ENCODE measurements at places on chromosomes 16 and 17.
A peak's percentile ranks its signal among the peaks of the same experiment; 100 is the strongest.

DNA sequence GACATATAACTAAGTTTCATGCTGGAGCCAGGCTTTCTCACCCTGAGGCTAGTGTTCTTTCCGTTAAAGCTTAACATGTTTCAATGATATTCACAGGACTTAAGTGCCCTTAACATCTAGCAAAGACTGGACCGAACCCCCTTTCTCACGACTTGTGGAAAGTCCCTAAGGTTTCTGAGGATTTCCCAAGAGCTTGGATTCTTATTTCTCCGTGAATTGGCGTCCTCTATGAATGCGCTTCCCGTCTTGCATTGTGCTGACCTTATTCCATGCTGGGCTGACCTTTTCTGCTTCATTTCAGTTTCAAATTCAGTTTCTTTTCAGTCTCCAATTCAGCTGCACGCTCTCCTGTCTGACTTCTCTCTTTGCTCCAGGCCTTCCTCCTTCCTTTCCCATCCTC is 206.4 kb downstream of the HS3ST3A1 start:
- DNase-seq, result no peak

DNA sequence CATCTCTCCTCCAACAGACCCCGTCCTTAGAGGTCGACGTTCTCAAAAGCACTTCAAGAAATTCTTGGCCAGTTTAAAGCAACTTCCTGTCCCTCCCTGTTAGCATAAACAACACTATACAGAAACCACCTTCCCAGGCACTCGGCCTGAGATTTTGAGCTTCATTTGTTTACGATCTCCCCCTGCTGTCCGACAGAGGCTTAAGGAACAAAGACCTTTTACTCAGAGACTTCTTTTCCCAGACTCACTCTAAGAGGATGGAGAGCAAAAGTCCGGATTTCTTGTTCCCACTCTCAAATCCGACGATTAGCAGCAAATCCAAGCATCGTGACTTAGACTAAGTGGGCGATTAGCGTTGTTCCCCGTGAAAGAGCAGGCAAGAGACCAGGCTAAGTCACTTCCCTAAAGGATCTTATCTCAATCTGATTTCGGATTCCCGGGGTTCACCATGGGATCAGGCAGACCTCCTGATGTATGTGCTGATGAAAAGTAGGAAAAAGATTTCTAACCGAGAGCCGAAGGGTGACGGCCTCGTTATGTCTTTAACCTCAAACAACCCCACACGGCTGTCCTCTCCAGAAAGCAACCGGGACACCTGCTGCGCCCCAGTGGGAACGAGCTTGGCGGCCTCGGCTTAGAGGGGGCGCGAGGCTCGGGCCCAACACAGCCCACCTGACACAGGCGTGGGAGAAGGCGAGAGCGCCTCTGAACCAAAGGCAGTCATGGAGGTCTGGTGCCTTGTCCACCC is 598 bp downstream of the INPP5K start:
- peak; percentile 89 for DNase-seq

- no peak for DNase-seq
Observed at GRCh38 chr17:32904891-32905290, 23.1 kb upstream of the TMEM98 start.

- no peak for DNase-seq
Observed at GRCh38 chr16:9330095-9330494, 238.7 kb downstream of the HAPSTR1 start.

DNA sequence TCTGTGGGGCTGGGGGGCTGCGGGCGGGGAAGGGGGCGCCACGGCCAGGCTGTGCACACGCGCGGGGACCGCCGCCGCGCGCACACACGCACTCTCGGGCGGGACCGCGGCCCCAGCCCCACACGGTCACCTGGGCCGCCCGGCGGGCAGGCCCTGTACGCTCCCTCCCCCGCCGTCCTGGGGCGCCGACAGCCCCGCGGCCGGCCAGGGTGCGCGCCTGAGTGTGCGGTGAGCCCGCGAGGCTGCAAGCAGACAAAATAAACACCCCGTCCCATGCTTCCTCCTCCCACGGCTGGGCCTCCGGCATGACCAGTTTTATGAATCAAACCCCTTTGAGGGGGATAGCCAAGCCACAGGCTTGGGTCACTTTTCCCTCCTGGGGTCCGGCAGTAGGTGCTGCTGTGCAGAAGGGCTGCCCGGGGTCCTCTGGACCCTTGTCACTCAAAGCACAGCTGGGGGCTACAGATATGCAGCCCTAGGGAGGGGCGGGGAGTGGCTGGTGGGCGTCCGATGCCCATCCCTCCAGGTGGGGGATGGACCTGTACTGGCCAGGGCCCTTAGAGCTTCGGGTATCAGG is 441 bp downstream of the VASN start:
- DNase-seq, result peak; percentile 53

GRCh38 chr17:55072898-55073297 is 104.3 kb downstream of the STXBP4 start:
- DNase-seq, result no peak

GRCh38 chr16:17177242-17177958 is 293.4 kb downstream of the XYLT1 start:
- peak; percentile 35 for DNase-seq

- peak; percentile 87 for DNase-seq
Observed at GRCh38 chr17:38674749-38675615, at the start of gene EPOP. TSS of gene EPOP (minus strand) at chr17:38674957. CDS start at chr17:38674495, 462 bp downstream.

DNA sequence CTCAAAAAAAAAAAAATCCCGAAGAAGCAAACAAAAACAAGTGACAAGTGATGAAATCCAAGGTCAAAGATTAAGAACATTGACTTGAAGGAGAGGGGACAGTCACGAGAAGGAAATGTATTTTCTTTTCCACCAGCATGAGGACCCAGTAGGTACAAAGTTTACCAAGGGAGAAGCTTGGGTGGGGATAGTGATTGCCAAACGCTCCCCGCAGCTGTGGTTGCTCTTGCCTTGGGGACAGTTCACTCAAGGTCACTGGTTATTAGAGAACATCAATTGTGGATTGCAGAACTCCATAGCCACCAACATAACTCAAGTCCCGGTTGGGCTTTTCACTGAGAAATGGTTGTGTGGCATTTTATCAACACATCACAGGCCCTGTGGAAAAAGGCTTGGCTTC is 27.0 kb downstream of the RSL1D1 start:
- peak; percentile 63 for DNase-seq

- DNase-seq, result peak; percentile 20
Observed at GRCh38 chr17:30299000-30299399, 7.3 kb upstream of the BLMH start.

GRCh38 chr17:18949566-18949965 is 2.4 kb upstream of the SLC5A10 start:
- DNase-seq, result no peak

DNA sequence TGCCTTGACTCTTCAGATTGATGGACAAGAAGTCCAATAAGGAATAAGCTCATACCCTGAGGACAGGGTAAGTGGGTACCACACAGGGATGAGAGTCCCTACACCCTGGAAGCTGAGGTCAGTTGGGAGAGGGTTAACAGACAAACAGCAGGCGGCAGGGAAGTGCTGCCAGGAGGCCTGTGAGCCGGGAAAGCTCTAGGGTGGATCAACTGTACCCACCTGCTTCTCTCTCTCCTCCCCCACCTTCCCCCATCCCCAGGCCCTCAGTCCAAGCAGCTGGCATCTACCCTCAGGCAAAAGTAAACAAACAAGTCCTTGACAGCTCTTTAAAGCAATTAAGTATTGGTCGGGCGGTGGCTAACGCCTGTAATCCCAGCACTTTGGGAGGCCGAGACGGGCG is 20.7 kb upstream of the MYLK3 start:
- no peak for DNase-seq

DNA sequence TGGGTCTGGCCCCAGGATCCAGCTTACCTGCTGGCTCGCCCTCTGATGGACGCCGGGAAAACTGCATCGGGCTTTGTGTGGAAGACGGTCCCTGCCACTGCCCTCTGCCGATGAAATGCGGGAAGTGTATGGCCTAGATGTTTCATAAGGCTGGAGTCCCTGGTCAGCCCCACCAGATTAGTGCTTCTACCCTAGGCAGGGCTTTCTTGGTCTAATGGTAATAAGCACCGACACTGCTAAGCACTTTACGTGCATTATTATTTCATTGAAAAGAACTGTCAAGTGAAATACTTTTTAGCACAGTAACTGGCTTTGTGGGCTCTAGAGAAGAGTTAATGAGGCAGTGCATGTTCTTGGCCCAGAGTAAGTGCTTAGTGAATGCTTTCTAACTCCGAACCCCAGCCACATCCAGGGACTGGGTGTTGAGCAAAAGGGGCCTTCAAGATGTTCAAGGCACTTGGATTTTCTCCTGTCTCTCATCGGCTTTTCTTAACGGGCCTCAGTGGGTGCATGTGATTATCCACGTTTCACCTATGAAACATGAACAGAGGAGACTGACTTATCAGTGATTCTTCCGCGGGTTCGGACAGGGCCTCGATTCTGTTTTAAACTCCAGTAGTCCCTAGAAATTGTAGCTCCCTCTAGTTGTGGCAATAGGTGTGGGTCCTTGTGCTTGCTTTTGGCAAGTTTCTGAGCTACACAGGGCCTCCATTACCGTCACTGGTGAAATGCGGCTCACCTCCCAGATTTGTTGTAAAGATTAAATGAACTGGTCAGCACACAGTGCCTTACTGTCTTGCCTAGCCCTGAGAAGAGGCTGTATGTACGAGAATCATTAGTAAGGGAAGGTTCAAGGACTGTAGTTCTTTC is 6.6 kb downstream of the TRAF4 start:
- DNase-seq, result peak; percentile 91

GRCh38 chr16:57645691-57646387 is 17.4 kb downstream of the ADGRG1 start:
- peak; percentile 42 for DNase-seq

DNA sequence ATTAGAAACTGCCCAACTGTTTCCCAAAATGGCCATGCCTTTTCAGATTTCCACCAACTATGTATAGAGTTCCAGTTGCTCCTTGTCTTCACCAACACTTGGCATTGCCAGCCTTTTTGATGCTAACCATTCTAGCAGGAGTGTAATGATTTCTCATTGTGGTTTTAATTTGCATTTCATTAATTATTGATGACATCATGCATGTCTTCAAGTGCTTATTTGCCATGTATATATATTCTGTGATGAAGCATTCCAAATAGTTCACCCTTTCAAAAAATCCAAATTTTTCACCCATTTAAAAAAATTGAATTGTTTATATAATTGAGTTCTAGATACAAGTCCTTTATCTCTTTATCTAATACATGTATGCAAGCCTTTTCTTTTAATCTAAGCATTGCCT is 245.9 kb upstream of the TNRC6C start:
- no peak for DNase-seq

DNA sequence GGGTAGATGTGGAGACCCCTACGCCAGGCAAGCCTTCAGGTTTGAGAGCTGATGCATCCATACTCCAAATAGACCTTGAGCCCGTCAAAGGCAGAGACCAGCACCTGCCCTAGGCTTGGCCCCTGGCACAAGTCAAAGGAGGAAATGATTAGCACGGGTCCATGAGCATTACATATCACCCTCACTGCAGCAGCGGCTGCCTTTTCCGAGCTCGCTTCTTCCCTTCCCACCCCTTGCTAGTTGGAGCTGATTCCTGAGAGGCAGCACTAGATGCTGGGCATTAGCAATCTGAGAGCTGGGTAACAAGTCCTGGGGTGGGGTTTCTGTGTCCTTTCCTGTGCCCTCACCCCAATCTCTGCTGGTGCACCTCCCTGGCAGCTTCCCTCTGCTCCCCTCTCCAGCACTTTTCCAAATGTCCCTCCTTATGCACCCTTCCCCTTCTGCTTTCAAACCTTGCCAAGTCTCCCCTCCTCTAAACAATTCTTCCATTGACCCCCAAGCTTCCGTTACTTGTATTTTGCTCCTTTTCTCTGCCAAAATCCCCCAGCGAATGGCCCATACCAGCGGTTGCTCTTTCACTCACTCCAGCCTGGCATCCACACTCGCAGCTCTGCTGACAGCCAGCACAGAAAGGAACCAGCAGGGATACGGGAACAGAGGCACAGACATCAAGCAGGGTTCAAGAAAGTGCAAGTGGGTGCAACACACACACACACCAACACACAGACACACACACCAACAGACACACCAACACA is 3.0 kb downstream of the CDRT4 start:
- no peak for DNase-seq

DNA sequence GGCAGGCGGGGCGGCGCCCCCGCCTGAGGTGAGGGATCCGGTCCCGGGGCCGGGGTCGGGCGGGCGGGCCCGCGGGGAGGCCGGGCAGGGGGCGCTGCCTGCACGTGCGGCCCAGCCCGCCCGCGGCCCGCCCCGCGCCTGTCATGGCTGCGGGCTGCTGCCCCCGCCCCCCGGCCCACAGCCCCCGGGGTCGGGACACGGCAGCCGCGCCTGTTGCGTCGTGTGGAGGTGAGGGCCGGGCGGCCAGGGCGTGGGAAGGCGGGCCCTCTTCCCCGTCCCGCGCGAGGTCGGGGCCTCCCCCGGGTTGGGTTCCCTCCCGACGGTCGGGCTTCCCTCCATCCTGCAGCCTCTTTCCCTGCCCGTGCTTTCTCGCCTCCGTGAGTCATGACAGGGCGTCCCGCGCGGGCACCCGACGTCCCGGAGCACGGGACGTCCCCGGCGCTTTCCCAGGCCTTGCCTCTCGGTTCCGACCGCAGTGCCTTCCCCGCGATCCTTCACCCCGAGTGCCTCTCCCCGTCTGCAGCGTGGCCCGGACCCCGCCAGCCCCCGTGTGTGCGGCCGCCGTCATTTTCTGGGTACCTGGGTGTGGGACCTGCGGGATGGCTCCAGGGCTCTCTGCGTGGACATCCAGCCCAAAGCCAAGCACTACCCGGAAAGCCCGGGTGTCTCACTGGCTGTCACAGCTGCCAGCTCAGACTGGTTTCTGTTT is 76.7 kb downstream of the CHD9 start:
- DNase-seq, result peak; percentile 69

- no peak for DNase-seq
Observed at GRCh38 chr17:83190601-83191387, 111.4 kb downstream of the METRNL start.

- DNase-seq, result no peak
Observed at GRCh38 chr16:46718214-46718613, 28.8 kb downstream of the ORC6 start.

DNA sequence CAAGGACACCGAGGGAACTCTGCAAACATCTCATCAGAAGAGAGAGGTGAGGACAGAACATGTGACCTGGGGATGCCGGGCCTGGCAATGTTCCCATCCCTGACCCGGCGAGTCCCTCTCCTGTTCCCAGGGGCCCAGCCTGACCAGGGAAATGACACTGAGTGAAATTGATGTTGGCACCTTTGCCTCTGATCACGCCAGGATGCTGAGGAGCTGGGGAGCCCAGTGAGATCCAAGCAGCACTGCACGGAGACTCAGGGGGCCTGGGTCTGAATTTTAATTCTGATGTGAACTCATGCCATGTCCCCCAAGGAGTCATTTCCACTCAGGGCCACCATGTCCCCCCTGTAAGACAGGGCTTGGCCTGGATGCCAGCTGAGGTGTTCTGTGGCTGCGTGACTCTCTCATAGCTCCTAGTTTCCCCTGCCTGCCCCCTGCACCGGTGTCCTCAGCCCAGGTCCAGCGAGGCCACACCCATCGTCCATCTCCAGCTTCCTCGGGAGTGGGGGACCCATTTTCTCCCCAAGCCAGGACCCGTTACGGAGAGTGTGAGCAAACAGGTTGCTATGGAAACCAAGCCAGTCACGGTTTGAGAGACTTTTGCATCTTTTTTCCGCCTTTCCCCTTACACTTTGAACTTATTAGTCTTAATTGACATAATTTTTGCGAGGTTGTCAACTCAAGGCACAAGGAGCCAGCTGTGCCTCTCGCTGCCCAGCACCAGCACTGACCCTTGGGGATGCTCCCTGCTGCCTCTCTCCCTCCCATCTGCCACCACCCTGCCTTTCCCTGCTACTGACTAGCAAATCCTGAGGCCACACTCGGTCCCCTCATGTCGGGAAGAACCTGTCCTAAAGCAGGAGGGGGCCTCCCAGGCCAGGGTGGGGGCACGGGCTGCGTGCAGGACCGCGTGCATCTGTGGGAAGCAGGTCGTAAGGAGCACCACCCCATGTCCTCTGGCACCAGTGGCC is 150.0 kb downstream of the SDK2 start:
- DNase-seq, result no peak

Data from EH (cell line).